Caco-2 (cell line): ENCODE measurements at places on chromosomes 2 and 18. TPM values are rescaled to one million over a fixed set of nuclear protein-coding genes. Genes with fewer than 3 reads are reported as not detected.

NT5C1B gene
- total RNA-seq, result not detected in 2 replicates

L3MBTL4 gene
- total RNA-seq, result 0.23 TPM in 1 of 2 replicates, not detected in the other

COLEC12 gene
- 0.09 and 0.44 TPM in 2 replicates for total RNA-seq

UGT1A5 gene
- 1.00 and 1.2 TPM in 2 replicates for total RNA-seq

PPP1R7 gene
- total RNA-seq, result 30.0 and 32.5 TPM in 2 replicates

QPCT gene
- total RNA-seq, result 4.7 and 6.3 TPM in 2 replicates

FAM161A gene
- 9.1 and 9.8 TPM in 2 replicates for total RNA-seq

TEX44 gene
- not detected in 2 replicates for total RNA-seq

MC4R gene
- total RNA-seq, result not detected in 2 replicates

COPS8 gene
- 30.2 and 32.6 TPM in 2 replicates for total RNA-seq

HOXD13 gene
- not detected in 2 replicates for total RNA-seq

INHBB gene
- total RNA-seq, result 28.6 and 28.9 TPM in 2 replicates

CPO gene
- total RNA-seq, result not detected in 2 replicates

SLC20A1 gene
- 91.1 and 102 TPM in 2 replicates for total RNA-seq
